GM04503 (cell line): ENCODE measurements at places on chromosomes 2 and 18.

- no peak for DNase-seq
These were observed 208.9 kb upstream of the HDAC4 start for GRCh38 chr2:239609607-239610310.

GRCh38 chr2:53114582-53114981 lies 653.0 kb upstream of the CHAC2 start:
- DNase-seq, result no peak

DNA sequence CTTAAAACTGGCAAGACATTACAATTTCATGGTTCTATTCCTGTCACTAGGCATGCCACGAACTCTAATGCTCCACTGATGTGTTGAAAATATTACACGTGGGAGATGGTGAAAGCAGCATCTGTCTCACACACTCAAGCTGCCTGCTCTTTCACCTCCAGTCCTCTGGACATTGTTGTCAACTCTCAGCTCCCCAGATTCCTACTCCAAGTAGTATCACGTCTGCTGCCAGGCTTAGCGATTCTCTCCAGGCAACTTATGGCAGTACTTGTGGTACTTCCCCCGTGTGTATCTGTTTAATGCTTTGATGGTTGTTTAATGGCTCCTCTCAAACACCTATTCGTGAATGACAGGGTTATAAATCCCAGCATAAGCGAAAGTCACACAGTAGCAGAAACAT lies 103.8 kb downstream of the TMEFF2 start:
- DNase-seq, result no peak

DNA sequence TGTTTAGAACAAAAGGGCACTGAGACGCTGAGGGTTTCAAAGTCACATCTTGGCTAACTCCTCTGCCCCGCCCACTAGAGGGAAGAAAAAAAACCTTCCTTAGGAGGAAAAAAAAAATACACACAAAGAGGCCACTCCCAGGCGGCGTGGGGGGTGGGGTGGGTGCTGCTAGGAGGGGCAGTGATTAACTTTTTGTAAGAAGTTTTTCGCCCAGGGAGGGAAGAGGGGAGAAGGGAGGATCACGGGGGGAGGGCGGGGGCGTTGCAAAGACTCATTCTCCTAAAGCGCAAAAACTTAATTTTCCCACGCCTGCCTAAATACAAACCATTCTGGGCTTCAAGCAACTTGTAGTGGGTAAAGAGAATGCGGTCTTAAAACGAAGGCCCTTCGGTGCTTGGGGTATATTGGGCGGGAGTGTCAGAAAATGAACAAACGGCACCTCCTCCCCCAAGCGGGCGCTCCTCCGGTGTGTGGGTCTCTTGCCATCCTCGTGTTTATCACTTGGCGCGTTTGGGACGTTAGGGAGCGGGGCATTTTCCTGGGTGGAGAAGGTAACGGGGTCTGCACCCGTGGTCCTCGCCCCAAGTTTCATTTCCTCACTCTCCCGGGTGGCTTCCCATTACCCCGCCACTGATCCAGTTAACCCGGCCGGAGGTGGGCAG lies 1.7 kb downstream of the CXCR4 start:
- no peak for DNase-seq

DNA sequence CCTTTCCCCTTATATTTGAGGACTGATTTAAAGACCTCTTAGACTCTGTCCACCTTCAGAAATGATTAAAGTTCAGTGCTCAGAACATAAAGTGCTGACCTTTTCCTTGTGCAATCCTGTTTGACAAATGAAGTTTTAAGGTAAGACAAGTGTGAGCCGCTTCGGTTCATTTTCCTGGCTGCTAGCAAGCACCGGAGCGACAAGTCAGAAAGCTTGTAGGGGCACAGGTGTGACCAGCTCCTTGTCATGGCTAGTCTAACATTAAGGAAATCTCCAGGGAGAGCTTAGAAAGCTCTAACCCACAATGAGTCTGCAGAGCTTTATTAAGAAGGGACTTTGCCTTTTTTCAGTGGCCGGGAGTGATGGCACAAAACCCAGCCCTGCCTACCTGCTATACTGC lies 2.3 kb upstream of the NCKAP5 start:
- DNase-seq, result no peak

DNA sequence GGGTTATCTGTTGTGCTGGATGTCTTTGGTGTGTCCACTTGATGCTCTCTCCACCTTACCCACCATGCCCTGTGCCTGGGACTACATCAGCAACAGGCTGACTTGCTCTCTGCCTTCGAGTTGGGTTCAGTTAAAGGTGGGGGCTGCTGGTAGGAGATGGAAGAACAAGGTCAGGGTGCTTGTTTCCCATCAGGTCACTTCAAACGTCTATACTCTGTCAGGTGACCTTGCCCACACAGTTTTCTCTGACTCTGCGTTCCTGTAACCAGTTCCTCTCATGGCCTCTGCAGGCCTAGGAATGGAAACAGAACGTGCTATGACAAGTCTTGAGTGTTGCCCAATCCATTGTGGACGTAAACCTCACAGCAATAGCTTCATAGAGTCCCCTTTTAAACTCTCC lies 38.4 kb upstream of the PAPOLG start:
- no peak for DNase-seq

GRCh38 chr2:229774237-229774636 lies 59.9 kb upstream of the DNER start:
- no peak for DNase-seq

GRCh38 chr2:102081606-102082005 lies 60.9 kb upstream of the IL1R1 start:
- no peak for DNase-seq

DNA sequence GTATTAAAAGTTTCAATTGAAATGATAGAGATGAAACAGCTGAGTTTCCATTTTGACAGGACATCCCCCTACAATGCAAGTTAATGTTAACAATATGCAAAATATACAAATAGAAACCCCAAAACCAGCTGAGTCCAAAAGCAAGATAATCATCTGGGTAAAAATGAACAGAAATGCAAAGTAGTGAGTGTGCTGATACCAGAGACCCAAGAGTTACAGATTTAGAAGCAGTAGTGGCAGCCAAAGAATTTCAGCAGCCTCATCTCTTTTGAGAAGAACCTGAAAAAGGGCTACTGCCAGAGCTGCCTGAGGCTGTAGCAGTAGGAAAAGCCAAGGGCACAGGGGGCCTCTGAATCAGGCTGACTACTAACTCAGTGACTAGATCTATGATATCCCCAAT lies 82.6 kb downstream of the THADA start:
- no peak for DNase-seq

- DNase-seq, result no peak
These were observed 43.4 kb upstream of the SEC11C start for GRCh38 chr18:59096098-59096789.

- no peak for DNase-seq
These were observed 3.8 kb downstream of the NEU2 start for GRCh38 chr2:233036162-233036838.

DNA sequence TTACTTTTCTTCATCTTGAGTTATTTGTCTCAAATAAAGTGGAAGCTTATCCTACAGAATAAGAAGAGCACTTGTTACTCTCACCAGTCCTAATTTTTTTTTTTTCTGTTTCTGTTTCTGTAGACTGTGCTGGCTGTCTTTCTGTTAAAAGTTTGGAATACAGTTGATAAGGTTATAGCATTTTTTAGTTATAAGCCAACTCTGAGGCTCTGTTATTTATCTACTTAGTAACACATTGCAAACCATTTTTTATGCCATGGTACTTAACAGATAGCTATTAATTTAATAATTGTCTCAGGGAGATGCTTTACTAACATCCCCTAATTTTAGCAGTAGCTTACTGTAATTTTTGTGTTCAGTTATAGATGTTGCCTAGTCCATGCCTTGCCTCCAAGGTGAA lies 37.9 kb downstream of the CREB1 start:
- DNase-seq, result no peak

DNA sequence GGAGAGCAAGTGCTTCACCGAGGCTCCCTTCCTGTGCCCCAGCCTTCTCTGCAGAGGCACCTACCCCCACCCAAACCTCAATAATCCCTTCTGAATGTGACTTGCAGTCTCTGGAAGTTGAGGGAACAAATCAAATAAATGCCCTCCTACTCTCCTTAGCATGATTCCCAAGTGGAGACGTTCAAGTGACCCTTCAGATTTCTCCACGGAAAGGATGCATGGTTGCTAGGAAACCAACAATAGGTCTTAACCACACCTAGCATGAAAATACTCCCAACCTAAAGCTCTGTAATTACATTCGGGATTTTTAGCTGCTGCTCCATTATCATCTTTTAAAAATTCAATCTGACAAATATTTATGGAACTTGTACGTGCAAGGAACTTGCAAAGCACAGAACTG lies 50.2 kb upstream of the CABLES1 start:
- DNase-seq, result no peak

- DNase-seq, result no peak
These were observed 427.8 kb downstream of the ZNF521 start for GRCh38 chr18:24924066-24924716.

DNA sequence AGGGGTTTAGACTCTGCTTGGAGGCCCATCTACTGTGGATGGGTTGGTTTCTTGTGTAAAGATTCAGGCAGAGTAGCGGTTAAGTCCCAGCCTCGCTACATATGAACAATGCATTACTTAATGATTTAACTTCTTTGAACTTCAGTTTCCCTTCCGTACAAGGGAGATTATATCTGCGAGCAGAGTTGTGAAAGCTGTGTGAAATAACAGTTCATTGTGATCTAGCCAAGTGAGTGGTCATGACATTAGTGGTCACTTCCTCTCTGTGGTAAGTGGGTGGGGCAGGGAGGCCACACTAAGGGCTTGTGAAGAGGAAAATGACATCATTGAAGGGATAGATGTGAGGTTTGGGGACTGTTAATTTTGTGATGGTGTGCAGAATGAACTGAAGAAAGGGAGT lies 14.1 kb upstream of the MEX3C start:
- DNase-seq, result no peak

DNA sequence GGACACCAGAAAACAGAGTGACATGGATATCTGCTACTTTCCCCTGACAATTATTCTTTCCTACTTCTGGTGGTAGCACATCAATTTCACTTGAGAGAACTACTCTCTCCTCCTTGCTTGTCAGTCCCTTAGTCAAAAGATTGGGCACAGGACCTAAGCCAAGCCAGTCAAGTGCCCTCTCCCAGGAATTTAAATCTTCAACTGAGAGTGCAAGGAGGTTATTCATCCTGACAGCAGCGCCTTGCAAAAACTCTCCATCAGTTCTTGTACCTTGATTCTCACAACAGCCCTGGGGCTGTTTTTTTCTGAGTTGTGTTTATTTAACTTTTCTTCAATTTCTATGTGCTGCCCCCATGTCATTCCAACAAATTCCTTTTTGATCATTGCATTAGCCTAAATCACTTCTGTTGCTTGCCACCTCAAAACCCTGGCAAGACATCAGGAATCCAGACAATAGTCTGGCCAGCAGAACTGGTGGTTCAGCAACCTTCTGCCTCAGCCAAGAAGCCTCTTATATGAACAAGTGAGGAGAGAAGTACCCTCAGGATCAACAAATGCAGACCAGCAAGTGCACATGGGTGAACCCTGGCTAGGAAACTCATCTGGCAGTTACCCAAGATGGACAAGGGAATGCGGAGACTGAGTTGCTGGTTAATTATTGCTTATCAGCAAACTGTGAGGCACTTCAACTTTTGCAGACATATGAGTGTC lies 19.4 kb downstream of the COL4A3 start:
- DNase-seq, result no peak

- DNase-seq, result no peak
These were observed 72.2 kb upstream of the BARD1 start for GRCh38 chr2:214881647-214882202.

DNA sequence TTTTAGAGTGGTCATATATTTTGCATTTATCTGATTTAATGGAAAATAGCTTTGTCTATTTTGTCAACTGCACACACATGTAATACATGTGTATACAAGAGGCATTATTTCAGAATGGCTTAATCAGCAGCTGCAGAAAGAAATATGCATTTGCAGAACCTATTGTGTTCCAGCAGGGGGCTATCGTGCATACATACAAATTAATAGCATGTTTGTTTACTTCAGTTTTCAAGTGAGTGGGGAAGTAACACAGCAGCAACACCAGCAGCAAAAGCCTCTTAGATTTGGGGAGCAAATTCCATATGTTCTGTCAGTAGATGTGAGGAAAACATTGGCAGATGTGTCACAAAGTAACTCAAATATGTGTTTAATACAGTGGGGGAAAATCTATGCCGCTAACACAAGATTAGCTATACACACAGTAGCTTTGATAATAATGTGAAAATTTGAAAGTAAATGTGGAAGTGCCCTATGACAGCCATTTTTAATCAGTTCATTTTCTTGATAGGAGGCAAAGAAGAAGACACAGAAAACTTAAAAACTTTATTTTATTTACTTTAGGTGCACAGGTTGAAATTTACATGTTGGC lies 218.1 kb downstream of the WDR7 start:
- DNase-seq, result no peak

GRCh38 chr2:180327185-180327584 lies 320.1 kb upstream of the CWC22 start:
- DNase-seq, result no peak

DNA sequence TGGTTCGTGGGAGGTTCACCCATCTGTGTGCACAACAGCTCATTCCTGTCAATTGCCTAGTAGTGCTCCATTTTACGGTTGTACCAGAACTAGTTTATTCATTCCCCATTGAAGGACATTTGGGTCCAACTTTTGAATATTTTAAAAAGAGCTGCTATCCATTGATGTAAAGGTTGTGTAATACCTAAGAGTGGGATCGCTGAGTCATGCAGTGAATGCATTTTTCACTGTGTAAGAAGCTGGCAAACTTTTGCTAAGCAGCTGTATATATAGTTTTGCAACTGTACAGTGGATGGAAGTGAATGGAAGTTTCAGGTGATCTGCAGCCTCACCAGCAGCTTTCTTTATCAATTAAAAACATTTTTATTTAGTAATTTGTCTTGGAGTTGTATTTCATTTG lies 104.5 kb downstream of the DCDC2C start:
- DNase-seq, result no peak

DNA sequence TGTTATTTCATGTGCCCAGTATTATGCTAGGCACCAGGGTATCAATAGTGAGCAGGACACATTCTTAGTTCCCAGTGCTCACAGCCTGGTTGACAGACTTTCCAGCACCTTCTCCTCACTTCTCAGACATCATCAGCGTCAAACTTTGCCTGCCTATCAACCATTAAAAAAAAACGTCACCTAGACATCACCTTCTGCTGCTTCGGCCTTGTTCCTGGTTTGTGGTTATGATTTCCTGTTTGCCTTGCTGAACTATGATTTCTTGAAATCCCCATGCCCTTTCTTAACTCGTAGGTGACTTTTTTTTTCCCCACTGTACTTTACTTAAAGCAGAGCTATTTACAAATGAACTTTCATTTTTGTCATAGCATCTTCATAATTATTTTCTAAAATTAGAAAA lies 60.4 kb upstream of the NABP1 start:
- DNase-seq, result no peak

DNA sequence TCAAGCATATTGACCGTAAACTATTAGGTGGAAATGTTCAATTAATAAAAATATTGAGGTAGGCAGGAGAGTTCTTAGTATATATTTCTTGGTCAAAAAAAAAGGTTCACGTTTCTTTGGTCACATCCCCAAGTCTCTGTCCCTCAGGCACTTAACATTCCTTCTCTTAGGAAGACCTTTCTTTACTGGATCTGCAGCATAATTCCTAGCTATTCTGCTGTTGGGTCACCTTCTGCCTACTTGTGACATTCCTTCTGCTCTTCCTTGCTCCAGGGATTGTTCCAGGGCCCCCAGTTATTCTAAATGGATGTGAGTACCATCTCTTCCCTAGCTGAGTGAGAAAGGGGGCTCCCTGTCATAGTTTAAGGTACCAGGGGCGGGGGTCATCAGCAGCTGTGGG lies 4.2 kb downstream of the UGP2 start:
- no peak for DNase-seq

GRCh38 chr2:85926526-85926925 lies 37.7 kb upstream of the ST3GAL5 start:
- DNase-seq, result no peak
